ENCODE measurements at places on chromosomes 6 and 20.
A peak's percentile ranks its signal among the peaks of the same experiment; 100 is the strongest.

- DNase-seq, result no peak
Measured at GRCh38 chr20:40293740-40294139, 395.3 kb downstream of the MAFB start.

DNA sequence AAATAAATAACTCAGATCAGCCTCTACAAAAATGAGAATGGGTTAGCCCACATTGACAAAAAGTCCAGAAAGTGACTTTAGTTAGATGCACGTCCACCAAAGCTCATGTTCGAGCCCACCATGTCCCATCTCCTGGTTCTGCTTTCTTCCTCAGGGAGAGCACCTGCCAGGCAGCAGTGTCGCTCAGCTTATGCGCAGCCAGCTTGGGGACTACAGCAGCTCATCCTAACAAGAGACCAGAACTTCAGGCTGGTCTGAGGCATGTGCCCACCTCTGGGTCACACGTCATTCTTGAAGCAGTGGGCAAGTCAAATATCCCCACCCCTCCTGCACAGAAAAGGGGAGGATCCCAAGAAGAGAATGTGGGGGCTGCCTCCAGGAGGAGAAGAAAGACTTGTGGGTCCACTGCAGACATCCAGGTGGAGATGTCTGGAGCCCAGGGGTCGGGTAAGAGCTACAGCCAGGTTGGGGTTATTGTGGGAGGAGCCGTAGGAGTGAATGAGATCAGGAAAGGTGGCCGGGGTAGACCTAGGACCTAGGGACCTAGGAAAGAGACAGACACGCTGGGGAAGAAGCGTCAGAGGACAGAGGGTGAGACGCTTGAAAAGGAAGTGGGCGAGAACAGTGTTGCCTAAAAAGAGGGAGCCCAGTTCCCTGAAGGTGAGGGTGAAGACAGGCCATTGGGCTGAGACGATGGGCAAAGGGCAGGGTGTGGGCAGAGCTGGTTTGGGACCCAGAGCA, 52.5 kb downstream of the SSR1 start:
- DNase-seq, result no peak

DNA sequence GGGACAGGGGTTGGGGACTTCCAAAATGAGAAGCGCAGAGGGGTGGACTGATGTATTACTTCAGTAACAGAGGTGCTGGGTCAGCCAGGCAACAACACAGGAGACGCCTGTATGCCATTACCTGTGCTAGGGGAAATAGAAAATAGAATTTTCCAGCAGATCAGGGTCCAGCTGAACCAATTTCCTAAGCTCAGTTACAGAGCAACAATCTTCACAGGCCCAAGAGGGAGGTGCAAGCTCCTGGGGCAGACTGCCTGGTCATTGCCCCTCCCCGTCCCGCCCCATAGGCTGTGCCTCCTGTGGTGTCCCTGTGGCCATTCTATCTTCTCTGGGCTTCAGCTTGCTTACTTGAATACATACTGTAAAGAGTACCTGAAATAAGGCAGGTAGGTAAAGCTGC, 3.7 kb downstream of the KCNK5 start:
- DNase-seq, result no peak

DNA sequence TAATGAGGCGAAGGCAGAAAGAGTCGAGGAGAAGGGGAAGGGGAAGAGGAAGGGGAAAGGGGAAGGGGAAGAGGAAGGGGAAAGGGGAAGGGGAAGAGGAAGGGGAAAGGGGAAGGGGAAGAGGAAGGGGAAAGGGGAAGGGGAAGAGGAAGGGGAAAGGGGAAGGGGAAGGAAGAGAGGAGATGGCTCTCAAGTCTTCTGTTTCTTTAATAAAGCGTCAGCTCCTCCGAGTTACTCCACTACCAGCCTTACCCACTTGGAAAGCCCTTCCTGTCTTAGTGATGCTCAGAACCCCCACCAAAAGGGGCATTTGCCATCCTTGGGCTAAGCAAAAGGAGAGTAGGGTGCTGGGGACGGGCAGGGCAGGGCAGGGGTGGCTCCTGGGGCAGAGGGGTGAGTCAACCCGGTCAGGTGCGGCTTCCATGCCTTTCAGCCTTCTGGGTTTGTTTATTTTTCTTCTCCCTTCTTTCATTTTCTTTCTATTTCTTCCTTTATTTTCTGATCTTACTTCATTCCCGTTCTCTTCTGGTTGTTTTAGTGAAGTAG, 476 bp upstream of the CLIC5 start:
- DNase-seq, result no peak

- no peak for DNase-seq
Measured at GRCh38 chr6:148239215-148239614, 103.4 kb upstream of the SASH1 start.

- DNase-seq, result no peak
Measured at GRCh38 chr6:12280902-12281301, 9.3 kb upstream of the EDN1 start.

GRCh38 chr6:139144490-139145085, 9.7 kb downstream of the HECA start:
- DNase-seq, result no peak

DNA sequence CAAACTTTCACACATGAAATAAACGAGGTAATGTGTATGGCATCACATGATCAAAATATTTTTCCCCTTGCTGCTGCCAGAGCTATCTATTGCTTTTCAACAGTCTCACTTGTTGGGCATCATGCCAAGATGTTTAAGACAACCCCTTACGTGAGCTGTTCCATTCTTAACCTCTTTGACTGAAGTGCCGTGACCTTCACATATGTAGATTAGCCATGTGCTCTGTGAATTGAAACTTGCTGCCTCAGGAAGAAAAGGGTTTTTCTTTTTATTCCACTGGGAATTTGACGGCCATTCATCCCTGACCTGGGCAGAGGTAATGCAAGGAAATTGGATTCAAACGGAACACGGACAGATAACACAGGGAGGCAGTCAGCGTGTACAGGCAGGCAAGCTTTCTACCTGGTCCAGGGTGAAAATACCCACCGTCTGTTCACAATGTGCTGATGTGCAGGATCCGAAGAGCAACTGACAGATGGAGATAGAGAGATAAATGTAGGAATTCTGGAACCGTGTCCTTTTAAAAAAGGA, 14.2 kb downstream of the ARID1B start:
- DNase-seq, result peak; percentile 19

DNA sequence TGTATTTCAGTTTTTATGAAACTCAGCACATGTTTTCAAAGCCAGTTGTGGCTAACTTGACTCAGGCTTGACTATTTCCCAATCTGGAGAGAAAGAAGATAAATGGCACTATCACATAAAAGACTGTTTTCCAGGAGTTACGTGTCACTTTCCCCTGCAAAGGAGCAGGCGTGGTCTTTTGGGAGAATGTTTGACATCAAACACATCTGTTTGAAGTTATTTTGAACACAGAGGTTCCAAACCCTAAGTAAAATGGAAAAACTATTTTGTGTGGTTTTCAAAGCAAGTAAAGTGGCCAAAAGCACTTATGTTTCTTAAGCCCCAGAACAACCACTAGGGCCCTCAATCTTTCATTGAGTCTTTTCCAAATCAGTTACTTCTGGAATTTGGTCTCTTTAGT, 89.7 kb downstream of the FOXF2 start:
- no peak for DNase-seq

DNA sequence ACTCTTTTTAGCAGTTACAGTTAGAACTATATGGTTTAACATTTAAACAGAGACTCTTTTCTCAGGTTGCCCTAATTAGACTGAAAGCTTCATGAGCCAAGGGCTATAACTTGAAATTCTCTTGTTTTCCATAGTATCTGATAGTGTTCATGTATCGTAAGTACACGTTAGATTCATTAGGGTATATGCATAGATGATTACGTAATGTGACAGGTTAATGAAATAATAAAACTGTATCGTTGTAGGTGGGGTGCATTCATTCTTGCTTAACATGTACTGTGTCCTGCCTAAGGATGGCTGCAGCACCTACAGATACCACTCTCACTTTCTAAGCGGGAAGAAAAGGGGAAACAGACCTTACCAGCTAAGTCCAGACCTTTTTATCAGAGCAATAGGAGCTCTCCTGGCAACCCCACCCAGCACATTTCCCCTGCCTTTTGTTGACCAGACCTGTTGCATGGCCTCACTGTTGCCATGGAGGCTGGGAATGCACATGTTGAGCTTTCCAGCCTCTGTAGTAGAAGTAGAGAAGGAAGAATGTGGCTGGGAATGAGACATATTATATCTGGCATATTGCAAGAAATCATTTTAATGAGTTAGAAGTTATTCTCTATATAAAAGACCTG, 83.0 kb downstream of the MAP3K4 start:
- DNase-seq, result no peak

DNA sequence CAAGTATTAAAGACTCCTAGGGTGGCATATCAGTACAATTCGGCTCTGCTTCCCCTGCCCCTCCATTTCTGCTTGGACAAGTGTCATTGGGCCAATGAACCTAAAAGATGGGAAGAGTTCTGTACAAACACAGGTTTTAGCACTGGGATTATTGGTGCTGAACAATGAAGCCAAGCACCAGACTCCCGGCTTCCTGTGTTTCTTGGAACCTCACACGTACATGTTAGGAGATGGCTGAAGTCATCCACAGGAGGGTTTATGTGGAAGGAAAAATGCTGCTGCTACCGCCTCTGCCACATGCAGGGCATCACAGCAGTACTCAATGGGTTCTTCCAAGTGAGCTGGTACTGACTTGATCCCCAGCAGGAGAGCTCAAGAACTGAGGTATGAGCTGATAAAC, 49.7 kb downstream of the TNFRSF21 start:
- DNase-seq, result no peak

DNA sequence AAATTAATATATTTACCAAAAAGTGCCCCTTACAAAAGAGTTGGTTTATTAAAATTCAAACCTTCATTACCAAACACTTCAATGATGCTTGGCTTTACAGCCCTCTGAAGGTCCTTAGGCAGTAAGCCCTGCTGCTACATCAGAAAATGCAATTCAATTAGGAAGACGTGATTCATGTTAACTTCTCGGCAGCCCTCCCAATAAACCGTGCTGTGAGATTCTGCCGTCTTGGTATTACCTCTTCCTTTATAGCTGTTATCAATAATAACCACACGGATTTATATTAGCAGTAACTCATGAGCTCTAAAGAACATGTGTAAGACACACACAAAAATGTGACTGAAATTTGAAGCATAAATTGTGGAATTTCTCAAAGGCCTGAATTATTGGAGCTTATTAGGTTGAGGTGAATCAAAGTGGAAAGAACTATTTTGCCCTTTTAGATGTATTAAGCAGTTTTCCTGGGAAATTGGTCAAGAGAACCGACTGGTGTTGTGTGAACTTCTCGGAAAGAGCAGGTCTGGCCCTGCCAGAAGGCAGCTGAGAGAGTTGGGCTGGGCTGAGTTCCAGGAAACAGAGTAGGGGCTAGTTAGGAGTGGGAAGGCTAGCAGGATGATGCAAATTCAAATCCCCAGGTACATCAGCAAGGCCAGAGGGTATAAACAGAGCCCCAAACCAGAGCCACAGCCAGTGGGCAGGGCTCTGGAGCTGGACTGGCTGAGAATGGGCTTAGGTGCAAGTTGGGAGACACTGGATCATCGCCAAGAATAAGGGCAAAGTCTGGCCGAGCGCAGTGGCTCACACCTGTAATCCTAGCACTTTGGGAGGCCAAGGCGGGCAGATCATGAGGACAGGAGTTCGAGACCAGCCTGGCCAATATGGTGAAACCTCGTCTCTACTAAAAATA, 33.1 kb downstream of the FGD2 start:
- no peak for DNase-seq

DNA sequence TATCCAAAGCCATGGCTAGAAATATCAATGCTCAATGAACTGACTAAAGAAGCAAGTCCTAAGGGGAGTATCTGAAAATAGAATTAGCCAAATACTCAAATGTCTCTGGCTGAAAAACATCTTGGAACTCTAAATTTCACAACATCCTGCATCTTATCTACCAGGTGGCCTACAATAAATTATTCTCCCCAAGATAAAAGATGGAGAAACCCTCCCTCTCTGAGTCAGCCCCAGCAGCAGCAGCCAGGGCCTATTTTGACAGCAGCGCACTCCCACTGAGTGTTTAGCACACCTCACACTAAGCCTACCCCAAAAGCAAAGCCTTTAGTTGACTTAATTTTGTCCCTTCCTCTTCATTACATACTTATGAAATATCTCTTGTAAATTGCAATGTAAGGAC, 5.9 kb downstream of the CALHM6 start:
- DNase-seq, result no peak

GRCh38 chr6:39568896-39569295, 156.3 kb downstream of the KIF6 start:
- DNase-seq, result no peak

DNA sequence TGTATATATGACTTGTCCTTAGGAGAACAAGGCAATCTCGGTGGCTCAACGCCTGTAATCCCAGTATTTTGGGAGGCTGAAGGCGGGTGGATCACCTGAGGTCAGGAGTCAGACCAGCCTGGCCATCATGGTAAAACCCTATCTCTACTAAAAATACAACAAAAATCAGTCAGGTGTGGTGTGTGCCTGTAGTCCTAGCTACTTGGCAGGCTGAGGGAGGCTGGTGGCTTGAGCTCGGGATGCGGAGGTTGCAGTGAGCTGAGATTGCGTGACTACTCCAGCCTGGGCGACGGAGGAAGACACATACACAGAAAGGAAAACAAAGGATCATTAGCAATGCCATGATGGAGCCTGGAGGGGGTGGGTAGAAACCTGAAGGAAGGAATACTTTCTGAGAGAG, 166.6 kb upstream of the RREB1 start:
- no peak for DNase-seq

DNA sequence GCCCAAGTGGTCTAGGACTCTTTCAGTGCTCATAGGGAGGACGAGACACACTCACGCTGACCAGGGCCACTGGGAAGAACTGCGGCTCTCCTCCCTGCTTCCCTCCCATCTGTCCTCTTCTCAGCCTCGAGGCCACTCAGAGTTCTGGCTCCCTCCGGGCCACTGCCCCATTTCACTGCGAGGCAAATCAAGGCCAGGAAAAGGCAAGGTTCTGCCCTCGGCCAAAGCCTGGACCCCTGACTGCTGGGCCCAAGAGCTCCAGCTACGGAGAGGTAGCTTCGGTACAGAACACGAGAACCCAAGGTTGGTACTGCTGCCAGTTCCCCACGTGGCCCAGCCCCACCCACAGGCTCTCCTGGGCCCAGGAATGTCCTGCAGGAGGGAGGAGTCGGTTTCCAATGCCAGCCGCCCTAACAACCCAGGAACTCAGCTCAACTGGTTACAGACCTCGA, 14.7 kb downstream of the PI16 start:
- DNase-seq, result no peak

- DNase-seq, result no peak
Measured at GRCh38 chr6:114430534-114431124, 87.8 kb upstream of the HS3ST5 start.

GRCh38 chr20:33963751-33964150, 30.0 kb upstream of the RALY start:
- DNase-seq, result no peak

- no peak for DNase-seq
Measured at GRCh38 chr6:119961450-119961849, 611.9 kb upstream of the MAN1A1 start.

DNA sequence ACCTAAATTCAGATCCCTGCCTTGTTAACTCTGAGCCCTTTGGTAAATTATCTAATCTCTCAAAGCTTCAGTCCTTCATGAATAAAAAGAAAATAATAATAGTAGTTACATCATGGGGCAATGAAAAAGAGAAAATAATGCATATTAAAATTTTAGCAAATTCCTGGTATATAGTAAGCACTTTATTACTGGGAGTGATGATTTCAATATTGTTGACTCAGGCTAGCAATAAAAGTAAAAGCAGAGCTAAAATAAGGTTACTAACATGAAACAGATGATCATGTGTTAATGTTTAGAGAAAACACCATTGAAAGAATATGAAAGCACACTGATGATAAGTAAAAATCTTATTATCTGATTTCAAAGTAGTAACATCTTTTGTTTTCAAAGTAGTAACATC, 13.6 kb downstream of the GINS1 start:
- DNase-seq, result no peak

All from NCI-H774 (cell line).